ENCODE measurements at places on chromosomes 16 and 17.

GRCh38 chr17:65918500-65918899 is 273.4 kb downstream of the CEP112 start:
- DNase-seq = no peak

- DNase-seq = peak; percentile 76
Observed at GRCh38 chr17:82241183-82241925, 12.5 kb downstream of the SLC16A3 start.

- DNase-seq = no peak
Observed at GRCh38 chr16:69204172-69204571, 17.2 kb downstream of the SNTB2 start.

GRCh38 chr17:74417178-74418045 is 14.5 kb upstream of the GPRC5C start:
- no peak for DNase-seq

- DNase-seq = no peak
Observed at GRCh38 chr17:17017343-17018014, 24.8 kb upstream of the MPRIP start.
